ENCODE measurements at places on chromosomes 13 and 19.

- DNase-seq: no peak
Observed at GRCh38 chr19:7690779-7691258, 10.2 kb downstream of the TRAPPC5 start.

GRCh38 chr19:40804783-40805242 lies 5.8 kb downstream of the EGLN2 start:
- DNase-seq: no peak

GRCh38 chr19:17557466-17557865 lies 2.0 kb downstream of the COLGALT1 start:
- no peak for DNase-seq

DNA sequence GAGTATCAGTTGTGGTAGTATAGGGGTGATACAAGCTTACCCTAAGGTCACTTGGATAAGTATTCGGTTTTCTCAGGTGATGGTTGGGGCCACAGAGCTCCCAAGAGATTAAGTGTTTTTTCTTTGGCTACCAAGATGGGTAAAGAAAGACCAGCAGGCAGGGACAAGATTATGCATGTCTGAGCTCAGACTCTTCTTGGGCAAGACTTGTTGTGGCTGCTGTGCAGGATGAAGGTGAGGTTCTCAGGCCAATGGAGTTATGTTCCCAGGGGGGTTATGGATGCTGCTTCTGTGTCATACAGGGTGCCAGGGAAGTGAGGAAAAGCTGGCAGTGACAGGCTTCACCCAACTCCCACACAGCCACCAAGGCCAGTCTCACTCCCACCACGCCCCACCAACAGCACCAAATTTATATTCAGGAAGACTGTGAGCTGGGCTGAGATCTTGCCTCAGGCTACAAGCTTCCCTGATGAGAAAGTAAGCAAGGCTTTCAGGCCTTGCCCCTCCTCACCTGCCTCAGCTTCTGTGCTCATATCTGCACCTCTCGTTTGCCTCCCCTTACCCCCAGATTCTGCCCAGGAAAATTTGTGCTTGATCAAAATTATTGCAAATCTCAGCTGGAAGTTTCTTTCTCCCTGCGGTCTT lies 511.8 kb upstream of the SLITRK1 start:
- no peak for DNase-seq

- no peak for DNase-seq
Observed at GRCh38 chr13:44189085-44189484, 184.5 kb upstream of the SERP2 start.

DNA sequence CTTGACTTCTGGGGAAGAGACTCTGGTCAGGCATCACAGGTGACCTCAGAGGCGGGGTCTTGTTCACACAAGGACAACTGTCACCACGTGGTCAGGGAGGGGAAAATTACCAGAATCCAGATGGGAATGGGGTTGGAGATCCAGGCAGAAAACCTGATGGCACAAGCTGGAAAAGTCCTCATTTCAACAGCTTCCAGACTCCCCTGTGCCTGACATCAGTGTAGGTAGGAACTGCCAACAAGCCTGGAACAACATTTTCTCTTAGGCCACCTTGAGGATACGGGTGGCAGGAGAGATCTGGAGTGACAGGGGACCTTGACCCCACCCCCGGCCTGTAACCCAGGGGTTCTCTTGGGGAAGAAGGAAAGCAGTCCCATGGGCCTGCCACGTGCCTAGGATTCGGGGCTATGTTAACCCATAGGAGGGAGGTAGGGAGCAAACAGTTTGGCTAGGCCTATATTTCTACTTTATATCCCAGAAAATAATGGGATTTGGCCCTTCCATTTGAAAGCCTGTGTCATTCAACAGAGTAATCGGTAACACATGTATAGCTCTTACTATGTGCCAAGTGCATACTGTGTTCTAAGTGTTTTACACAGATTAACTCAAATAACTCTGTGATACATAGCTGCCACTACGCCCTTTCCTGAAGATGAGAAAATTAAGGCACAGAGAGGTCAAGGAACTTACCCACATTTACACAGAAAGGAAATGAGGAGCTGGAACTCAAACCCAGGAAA lies 44.9 kb upstream of the C13orf42 start:
- no peak for DNase-seq

- DNase-seq: peak; percentile 86
Observed at GRCh38 chr13:91347202-91347995, at the start of gene MIR17HG. Gene MIR17HG (plus strand): TSS chr13:91347687.

GRCh38 chr13:19681517-19681916 lies 48.1 kb downstream of the MPHOSPH8 start:
- no peak for DNase-seq

DNA sequence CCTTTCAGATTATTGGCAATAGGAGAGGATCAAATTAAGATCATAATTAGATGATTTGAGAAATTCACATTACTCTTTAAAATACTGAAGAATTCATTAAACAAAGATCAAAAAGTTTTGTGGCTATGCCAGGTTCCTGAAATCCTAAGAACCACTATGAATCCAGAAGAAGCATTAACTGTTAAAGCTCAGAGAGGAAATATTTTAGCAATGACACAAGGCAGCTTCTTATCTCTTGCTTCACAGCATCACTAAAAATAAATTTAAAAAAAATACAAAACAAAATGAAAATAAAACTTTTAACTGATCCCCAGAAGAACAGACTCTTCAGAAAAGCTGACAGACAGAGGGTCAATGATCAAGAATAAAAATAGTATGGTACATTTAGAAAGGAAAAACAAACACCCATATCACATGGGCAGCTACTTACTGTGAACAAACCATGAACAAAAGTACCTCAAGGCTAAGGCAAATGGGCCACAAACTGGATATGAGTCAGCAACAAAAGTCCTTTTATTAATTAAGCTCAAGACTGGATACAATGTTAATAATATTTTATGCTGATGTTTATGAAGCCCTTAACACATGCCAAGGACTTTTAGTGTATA lies 19.6 kb downstream of the RNF6 start:
- peak; percentile 10 for DNase-seq

DNA sequence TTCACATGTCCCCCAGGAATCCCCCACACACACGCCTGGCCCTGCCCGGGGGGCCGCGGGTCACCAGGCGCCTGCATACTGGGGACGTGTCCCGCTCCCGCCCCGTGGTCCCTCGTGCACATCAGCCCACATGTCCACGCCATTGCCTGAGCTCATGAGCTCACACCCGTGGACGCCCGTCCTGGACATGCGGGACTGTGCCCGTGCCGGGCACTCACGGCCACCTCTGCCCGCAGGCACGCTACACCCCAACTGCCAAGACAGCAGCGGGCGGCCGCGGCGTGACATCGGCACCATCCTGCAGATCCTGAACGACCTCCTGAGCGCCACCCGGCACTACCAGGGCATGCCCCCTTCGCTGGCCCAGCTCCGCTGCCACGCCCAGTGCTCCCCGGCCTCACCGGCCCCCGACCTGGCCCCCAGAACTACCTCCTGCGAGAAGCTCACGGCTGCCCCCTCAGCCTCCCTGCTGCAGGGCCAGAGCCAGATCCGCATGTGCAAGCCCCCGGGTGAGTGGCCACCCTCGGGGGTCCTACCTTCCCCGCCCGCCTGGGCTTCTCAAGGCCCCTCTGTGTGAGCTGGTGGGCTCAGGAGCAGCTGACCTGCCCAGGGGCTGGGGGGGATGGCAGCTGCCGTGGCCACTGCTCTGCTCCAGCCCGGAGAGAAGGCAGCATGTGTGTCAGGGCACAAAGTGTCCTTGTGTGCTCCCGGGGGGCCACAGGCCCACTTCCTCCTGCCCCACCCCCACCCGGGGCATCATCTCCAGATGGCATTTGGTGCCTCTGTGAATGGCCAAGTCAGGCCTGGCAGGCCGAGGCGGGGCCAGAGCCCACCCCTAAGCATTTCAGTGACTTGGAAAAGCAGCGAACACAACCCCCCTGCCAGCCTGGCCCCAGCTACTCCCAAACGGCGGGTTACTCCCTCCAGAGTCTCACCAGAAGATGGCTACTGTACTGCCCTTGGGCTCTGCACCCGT lies 7.1 kb downstream of the MIDN start:
- no peak for DNase-seq

- no peak for DNase-seq
Observed at GRCh38 chr13:97369261-97369893, 64.6 kb upstream of the RAP2A start.

DNA sequence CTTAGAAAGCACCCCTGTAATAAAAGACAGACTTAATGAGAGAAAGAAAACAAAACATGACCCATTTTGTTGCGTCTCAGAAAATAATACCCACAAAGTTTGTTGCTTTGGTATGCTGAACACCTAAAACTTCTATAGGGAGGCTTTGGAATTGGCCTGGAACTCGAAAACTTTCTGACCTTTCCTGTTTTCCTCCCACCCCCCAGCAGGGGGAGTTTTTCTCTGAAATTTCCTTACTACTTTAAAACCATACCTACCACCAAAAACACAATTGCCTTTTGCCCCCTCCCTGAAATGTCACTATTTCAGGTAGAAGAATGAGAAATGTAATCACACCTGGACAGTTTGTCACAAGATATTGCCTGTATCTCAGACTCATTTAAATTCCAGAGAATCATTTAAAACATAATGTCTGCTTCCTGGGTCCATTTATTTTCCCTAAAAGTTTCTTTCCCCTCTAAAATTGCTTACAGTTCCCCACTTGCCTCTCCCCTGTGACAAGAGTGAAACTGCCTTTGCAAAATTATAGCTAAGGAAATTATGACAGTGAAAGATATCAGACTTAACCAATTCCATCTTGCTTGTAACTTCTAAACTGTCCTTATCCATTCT lies 2700.2 kb downstream of the PCDH9 start:
- no peak for DNase-seq

GRCh38 chr13:61696676-61697075 lies 281.0 kb upstream of the PCDH20 start:
- DNase-seq: no peak

DNA sequence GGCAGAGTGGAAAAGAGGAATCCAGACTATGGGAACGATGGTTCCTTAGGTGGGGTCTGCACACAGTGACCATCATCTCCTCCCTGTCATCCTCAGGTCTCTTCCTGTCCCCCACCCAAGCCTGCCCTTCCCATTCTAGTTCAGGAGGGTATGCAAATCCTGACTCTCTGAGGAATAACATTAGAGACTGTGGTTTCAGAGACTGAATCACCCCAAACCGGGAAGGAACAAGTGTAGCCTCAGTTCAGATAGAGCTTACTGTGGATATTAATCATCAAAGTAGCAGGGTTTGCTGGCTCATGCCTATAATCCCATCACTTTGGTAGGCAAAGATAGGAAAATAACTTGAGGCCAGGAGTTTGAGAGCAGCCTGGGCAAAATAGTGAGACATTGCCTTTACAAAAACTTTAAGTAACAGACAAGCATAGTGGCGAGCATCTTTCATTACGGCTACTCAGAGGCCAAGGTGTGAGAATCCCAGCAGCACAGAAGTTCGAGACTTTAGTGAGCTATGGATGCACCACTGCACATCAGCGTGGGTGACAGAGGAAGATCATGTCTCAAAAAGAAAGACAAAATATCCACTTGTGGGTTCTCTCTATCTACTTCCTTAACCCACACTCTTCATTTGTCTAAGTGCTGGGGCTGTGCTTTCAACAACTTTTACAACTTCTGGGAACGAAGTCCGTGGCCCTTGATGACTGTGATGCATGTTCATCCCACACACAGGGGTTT lies 19.3 kb upstream of the LGALS13 start:
- DNase-seq: no peak

- DNase-seq: no peak
Observed at GRCh38 chr19:48417421-48417820, 24.0 kb downstream of the GRIN2D start.

DNA sequence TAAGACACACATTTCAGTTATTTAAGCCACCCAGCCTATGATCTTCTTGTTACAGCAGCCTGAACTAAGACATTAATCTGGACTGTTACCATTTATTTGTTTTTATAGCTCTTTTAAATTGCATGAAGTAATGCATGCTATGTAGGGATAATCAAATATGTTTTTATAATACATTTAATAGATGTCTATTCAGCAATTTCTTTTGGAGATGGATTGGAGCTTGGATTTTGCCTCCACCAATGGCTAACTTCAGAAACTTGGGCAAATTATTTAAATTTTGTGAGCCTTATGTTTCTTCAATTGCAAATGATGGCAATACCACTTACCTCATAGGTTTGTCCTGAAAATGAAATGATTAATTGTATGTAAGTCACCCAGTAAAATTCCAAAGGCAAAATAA lies 288.7 kb downstream of the GPC6 start:
- DNase-seq: no peak

DNA sequence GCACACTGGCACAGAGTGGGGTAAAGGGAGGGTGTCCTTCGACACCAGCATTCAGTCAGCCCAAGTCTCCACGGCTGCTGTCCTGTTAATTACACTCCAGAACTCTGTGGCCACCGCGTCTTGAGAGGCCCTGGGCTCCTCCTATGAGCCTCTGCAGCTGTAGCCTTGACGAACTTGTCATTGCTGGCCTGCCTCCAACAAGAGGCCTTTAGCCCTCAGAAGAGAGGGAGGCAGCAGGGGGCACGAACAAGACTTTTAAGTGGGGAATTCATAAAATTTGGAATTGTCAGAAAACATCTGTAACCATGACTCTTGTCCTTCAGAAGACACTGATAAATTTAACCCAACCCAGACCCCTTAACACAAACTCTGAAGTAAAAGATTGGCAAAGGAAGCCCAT lies 241.9 kb downstream of the UQCRFS1 start:
- DNase-seq: peak; percentile 34
